Left colon (tissue), 2 donors: ENCODE measurements at places on chromosomes 7 and 10. TPM values are rescaled to one million over a fixed set of nuclear protein-coding genes. Genes with fewer than 3 reads are reported as not detected.

Gene LIPN
- total RNA-seq: not detected

Gene ZNF33A
- 28.2 TPM for total RNA-seq

Gene ELMO1
- 5.6 TPM for total RNA-seq

Gene IGF2BP3
- total RNA-seq: 0.53 TPM

Gene NOS3
- 5.4 TPM for total RNA-seq

Gene FLNC
- total RNA-seq: 2.4 TPM

Gene PRLHR
- not detected for total RNA-seq

Gene LBX1
- total RNA-seq: not detected
